ENCODE measurements at places on chromosomes 11 and 22. TPM values are rescaled to one million over a fixed set of nuclear protein-coding genes. Genes with fewer than 3 reads are reported as not detected.

DNA sequence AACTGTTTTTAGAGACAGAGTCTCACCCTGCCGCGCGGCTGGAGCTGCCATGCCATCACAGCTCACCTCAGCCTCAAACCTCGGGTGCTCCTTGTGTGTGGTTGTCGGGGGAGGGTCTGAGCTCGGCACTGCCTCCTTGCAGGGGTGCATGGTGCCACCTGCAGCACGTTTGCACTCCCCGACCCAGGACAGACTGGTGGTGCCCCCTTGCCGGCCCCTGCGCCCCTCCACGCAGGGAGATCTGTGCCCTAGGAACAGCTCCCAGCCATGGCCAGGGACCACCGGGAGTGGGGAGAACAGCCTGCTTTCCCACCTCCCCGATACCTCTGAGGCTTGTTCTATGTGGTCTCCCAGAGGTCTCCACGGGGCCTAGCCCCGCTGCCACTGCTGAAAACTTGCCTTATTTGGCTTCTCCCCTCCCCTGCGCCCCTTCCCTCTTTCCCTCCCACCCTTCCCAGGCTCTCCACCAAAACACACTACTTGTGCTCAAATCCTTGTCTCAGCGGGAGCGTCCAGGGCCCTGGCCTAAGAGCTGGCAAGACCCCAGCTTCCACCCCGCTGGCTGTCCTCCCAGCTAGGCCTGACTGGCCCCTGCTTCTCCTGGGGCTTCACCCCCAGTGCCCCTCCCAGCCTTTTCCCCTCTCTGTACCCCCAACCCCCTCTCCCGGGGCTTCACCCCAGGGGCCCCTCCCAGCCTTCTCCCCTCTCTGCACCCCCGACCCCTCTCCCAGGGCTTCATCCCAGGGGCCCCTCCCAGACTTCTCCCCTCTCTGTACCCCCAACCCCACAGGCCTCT, 13.4 kb upstream of the TPCN2 start:
- no peak for DNase-seq

DNA sequence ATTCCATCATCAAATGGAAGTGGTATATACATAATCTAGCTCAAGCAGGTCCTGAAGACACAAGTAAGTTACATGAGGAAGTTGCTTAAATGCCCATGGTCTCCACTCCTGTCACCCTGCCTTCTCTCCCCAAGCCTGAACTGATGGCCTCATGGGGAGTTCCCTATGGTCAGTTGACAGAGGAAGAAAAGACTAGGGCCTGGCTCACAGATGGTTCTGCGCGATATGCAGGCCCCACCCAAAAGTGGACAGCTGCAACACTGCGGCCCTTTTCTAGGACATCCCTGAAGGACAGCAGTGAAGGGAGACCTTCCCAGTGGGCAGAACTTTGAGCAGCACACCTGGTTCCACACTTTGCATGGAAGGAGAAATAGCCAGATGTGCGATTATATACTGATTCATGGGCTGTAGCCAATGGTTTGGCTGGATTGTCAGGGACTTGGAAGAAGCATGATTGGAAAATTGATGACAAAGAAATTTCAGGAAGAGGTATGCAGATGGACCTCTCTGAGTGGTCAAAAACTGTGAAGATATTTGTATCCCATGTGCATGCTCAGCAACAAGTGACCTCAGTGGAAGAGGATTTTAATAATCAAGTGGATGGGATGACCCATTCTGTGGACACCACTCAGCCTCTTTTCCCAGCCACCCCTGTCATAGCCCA, 17.3 kb upstream of the CD82 start:
- DNase-seq = no peak

DNA sequence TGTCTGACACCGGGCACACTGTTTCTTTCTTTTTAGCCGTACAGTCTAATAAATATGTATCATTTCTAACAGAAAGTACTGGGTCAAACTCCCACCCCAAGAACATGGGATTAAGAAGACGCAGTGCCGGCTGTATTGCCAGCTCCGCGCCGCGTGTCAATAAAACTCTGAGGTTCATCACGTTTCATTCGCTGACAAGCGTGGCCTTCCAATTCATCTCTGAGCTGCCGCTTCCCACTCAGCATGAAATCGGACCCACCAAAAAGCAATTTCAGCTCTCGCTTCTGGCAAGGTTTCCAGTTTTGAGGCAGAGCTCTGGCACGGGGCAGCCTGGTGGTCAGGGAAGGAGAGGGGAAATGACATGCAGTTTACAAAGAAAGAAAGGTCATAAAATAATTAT, 819.8 kb downstream of the OPCML start:
- DNase-seq = no peak

DNA sequence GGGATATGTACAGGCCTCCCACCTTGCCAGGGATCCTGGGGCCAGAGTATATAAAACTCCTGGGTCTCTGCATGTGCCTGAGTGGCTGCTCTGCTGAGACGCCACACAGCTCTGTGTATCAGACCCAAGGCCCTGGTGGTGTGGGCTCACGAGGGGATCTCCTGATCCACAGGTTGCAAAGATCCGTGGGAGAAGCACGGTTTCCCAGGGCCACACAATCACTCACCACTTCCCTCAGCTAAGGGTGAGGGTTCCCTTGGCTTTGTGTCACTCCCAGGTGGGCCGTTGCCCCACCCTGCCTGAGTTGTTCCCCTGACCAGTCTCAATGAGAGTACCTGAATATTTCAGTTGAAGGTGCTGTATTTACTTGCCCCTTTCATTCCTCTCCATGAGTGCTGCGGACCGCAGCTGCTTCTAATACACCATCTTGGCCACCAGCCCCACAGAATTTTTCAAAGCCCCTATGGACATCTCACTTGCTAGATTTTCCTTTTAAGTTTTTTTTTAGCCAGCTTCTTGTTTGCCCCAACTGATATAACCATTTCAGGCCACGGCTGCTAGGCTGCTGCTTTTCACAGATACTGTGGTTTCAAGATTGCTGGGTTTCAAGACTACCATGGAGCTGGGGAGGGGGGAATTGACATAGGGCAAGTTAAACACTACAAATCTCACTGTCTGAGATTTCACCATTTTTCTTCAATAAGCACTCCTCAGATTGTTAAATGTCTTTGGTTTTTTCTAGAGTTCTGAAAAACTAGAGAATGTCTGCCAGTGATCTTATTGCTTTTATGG, 13.7 kb upstream of the DEPDC7 start:
- no peak for DNase-seq

GRCh38 chr11:18288911-18289310, 22.8 kb downstream of the SAA1 start:
- DNase-seq = no peak

DNA sequence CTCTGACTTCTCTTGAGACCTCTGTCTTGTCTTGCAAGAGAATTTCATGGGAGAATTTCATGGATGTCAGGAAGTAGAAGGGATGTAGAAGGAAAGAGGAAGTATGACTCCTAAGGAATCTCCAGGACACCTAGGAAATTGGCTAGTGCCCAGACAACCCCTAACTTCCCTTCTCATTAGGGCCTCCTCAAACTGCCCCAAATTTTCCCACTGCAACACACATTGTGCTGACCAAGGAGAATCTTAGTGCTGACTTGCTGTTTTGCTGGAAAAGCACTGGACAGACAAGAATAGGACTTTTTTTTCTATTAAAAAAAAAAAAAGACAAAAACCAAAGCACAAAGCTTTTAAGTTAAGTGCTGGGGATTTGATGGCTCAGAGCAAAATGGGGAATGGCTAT, 236.1 kb upstream of the CADM1 start:
- no peak for DNase-seq

GRCh38 chr11:118260353-118260752, 3.7 kb downstream of the MPZL2 start:
- no peak for DNase-seq

DNA sequence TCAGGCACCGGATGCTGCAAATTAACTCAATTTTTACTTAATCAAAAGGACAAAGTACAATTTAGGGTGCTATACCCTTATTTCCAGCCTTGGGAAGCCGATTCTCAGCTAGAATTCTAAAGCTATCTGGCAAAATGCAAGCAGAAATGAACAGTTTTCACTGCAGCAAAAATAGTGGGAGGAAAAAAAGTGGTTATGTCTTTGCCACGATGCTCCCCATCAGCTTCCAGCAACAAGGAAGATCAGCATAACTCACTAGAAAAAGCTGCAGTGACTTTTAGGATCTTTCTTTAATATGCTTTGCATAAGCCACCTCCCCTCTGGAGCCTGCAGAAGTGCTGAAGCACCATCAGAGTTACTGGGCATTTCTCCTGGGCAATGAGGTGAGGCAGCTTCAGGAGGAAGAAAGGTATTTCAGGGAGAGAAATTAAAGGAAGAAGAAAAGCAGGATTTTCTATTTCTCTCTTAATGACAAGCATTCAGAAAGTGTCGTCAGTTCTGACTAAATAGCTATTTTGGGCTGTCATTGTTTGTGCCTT, 702.9 kb downstream of the DLG2 start:
- DNase-seq = no peak

DNA sequence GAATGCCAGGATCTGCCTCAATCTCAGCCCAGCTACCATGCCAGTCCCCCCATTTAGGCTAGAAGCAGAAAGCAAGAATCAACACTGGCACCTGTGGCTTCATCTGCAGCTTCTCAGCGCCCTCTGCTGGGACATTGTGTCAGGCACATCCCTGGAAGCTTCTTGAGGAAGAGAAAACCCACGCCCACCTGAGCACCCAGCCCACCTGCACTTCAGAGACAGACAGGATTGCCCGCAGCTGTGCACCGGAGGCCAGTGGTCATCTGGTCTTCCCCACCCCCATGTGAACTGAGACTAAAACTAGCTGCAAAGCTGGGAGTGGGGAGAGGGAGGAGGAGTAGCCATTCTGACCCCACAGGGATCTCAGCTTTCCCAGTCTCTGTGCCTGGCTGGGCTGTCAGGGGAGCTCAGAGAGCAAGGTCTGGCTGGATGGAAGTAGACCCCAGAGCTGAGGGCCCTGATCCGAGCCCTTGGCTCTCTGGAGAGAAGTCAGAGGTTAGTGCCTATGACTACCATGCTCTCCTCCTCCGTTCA, 66.8 kb downstream of the FEZ1 start:
- peak; percentile 74 for DNase-seq

DNA sequence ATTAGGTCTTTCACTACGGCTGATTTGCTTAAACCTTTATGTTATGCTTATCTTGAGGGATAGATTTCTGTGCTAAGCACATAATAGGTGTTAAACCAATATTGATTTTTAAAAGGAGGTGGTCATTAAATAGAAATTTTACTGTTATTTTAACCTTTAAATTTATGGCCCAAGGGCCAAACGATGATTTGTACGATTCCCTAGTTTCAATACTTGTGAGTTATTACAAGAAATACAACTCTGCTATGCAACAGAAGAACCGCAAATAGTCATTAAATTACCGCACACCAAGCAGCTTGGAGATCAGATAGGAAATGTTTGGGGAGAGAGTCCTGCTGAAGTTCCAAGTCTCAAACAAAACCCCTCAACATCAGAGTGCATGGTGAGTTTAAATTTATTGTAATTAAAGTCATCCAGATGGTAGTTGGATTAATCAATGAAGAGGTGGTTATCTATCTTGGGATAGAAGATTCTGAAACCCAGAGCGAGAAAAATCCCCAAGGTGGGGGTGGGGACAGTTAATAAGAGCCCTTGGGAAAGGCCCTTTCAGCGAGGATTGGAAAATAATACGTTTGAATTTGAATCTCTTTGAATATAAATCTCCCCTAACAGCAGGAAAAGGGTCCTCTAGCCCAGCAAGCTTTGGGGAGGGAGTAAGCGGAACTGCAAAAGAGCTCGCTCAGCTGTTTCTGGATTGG, 805 bp upstream of the QSER1 start:
- DNase-seq = peak; percentile 64

GRCh38 chr11:46743043-46743442, 24.0 kb downstream of the F2 start:
- no peak for DNase-seq

GRCh38 chr22:47552024-47552423, 789.6 kb downstream of the TBC1D22A start:
- no peak for DNase-seq

- DNase-seq = no peak
Measured at GRCh38 chr22:19395276-19395675, 36.3 kb downstream of the HIRA start.

GRCh38 chr11:73480677-73481076, 104.5 kb downstream of the RELT start:
- DNase-seq = no peak

DNA sequence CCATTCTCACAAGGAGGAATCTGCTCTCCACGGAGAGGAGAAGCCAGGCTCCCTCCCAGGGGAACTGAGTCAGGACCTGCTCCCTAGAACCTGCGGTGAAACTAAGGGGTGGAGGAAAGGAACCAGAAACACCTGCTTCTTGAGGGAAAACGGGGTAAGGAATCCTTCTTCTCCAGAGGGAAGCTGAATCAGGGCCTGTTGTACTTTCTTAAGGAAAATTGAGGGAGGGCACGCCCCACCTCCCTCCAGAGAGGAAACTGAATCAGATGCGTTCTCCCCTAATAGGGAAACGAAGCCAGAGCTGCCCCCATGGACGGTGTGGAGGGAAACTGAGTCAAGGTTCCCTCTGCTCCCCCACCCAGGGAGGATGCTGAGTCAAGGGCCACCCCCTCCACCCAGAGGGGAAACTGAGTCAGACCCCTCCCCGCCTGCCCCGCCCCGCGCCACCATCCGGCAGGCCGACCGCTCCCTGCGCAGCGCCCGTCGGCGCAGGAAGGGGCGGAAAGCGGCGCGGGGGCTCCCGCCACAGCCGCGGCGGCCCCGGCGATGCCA, 393 bp downstream of the RELA start:
- no peak for DNase-seq

DNA sequence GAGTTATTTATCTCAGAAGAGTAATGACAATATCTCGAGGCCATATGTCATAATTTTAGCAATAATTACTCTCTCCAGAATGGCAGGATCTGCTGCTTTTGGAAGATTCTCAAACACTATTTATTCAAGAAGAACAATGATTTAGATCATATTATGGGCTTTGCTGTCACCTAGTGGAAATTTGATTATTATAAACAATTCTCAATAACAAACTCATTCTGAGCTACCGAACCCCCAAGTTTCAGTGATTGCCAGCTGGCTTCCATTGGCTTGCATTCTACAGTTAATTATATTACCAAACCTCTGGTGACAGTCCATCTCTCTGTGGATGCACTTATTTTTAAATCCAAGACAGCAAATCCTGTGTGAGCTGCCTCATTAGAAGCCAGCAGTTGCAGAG, 27.9 kb upstream of the SLC36A4 start:
- DNase-seq = peak; percentile 66

Gene SHISA8
- not detected for total RNA-seq

Gene FAM227A
- total RNA-seq = 2.7 TPM

Gene PLAAT5
- 0.21 TPM for total RNA-seq

Gene UPK3A
- 6.0 TPM for total RNA-seq

Gene AQP11
- total RNA-seq = 7.5 TPM

Gene PICALM
- total RNA-seq = 93.6 TPM

Gene SCGB1A1
- total RNA-seq = not detected

Gene KRTAP5-1
- not detected for total RNA-seq

Gene CDC42EP2
- 36.5 TPM for total RNA-seq

Gene FIBIN
- total RNA-seq = not detected

Gene CHST1
- total RNA-seq = not detected

Gene HIRA
- total RNA-seq = 65.1 TPM

Gene OR51B5
- total RNA-seq = not detected

Gene OR10A2
- total RNA-seq = not detected

Gene WBP2NL
- not detected for total RNA-seq

Gene CCDC81
- 0.31 TPM for total RNA-seq

Gene ADM2
- 4.2 TPM for total RNA-seq

Gene ANGPTL5
- not detected for total RNA-seq
